ENCODE measurements at places on chromosomes 5 and 9. TPM values are rescaled to one million over a fixed set of nuclear protein-coding genes. Genes with fewer than 3 reads are reported as not detected.
A peak's percentile ranks its signal among the peaks of the same experiment; 100 is the strongest.

DNA sequence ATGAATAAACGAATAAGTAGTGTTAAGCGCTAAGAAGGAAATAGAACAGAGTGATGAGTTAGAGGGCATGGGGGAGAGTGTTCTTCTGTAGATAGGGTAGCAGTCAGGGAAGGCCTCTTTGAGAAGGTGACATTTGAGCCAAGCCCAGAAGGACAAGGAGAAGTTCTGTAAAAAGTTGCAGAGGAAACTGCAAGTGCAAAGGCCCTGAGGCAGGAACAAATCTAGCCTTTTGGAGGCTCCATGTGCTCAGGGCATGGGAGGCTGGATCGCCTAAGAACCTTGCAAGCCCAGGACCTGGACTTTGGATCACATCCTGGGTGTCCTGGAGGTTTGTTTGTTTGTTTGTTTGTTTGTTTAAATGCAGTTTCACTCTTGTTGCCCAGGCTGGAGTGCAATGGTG, 8.0 kb downstream of the EIF4E1B start:
- no peak for DNase-seq
- H3K27ac ChIP-seq, result no peak overlapping the region
- H3K36me3 ChIP-seq, result no peaks in the 10 kb centered on the region
- H3K4me3 ChIP-seq, result no peak overlapping the region
- no peaks in the 10 kb centered on the region for H3K27me3 ChIP-seq
- no peaks in the 10 kb centered on the region for H3K4me1 ChIP-seq

GRCh38 chr5:177432143-177432838, 5.8 kb downstream of the GRK6 start:
- H3K36me3 ChIP-seq, result peaks cover 56% of the 10 kb centered on the region
- H3K27ac ChIP-seq, result no peak overlapping the region
- DNase-seq, result no peak

DNA sequence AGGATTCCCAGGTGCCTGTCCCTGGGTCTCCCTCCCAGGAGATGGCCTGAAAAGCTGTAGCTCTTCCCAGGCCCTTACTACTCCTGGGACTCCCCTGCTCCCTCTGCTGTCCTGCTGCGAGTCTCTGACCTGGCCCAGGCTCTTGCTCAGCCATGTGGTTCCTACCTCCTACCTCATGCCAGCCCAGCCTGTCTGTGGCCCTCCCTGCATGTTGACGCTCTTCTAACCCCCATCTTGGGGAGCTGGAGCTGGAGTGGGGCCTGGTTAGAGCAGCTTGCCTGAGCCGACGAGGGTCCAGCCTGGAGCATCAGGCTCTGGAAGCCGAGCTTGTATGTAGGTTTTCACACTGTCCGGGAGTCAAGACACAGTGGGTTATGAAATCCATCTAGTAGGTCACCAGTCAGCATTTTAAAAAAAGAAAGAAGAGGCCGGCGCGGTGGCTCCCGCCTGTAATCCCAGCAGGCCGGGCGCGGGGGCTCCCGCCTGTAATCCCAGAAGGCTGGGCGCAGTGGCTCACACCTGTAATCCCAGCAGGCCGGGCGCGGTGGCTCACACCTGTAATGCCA, 244.4 kb downstream of the FANCC start:
- H3K4me3 ChIP-seq, result peak overlapping the region; percentile 33
- H3K4me1 ChIP-seq, result peaks cover 45% of the 10 kb centered on the region
- peak overlapping the region; percentile 84 for H3K27ac ChIP-seq
- H3K27me3 ChIP-seq, result no peaks in the 10 kb centered on the region
- DNase-seq, result peak; percentile 64
- H3K36me3 ChIP-seq, result peaks cover 12% of the 10 kb centered on the region

GRCh38 chr9:100084734-100085133, 14.1 kb downstream of the ERP44 start:
- H3K4me3 ChIP-seq, result no peak overlapping the region
- H3K36me3 ChIP-seq, result no peaks in the 10 kb centered on the region
- H3K27ac ChIP-seq, result no peak overlapping the region
- no peaks in the 10 kb centered on the region for H3K27me3 ChIP-seq
- H3K4me1 ChIP-seq, result no peaks in the 10 kb centered on the region

GRCh38 chr5:95261437-95262175, 23.3 kb downstream of the MCTP1 start:
- H3K27ac ChIP-seq, result no peak overlapping the region
- no peaks in the 10 kb centered on the region for H3K36me3 ChIP-seq
- H3K4me3 ChIP-seq, result no peak overlapping the region
- H3K4me1 ChIP-seq, result no peaks in the 10 kb centered on the region

DNA sequence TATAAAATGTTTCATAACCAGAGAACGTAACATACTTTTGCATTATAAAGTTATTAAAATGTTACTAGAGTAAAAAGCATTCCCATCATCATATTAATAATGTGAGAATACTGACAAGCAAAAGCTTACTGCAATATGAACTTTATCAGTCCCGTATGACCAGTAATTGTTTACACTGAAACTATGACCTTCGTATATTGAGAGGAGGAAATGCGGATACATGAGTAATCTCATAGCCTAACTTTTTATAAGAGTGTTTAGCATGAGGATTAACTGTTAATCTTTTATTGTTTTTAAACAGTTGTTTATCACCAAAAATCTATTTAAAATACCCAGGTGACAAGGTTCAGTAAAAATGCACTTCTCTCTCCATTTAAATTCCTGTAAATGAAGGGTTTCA, 272.4 kb downstream of the SLF1 start:
- no peaks in the 10 kb centered on the region for H3K27me3 ChIP-seq
- DNase-seq, result no peak
- H3K4me3 ChIP-seq, result no peak overlapping the region
- no peaks in the 10 kb centered on the region for H3K36me3 ChIP-seq
- H3K27ac ChIP-seq, result no peak overlapping the region
- H3K4me1 ChIP-seq, result no peaks in the 10 kb centered on the region

GRCh38 chr9:132044176-132044875, 35.3 kb downstream of the MED27 start:
- no peak for DNase-seq
- H3K27me3 ChIP-seq, result no peaks in the 10 kb centered on the region
- H3K27ac ChIP-seq, result no peak overlapping the region
- no peaks in the 10 kb centered on the region for H3K36me3 ChIP-seq
- no peak overlapping the region for H3K4me3 ChIP-seq

GRCh38 chr5:167720259-167720658, 571.2 kb upstream of the WWC1 start:
- no peak overlapping the region for H3K27ac ChIP-seq
- no peak overlapping the region for H3K4me3 ChIP-seq
- no peaks in the 10 kb centered on the region for H3K36me3 ChIP-seq

GRCh38 chr5:129773376-129773775, 25.5 kb downstream of the MINAR2 start:
- DNase-seq, result no peak
- H3K4me3 ChIP-seq, result no peak overlapping the region
- H3K27ac ChIP-seq, result no peak overlapping the region
- no peaks in the 10 kb centered on the region for H3K27me3 ChIP-seq

DNA sequence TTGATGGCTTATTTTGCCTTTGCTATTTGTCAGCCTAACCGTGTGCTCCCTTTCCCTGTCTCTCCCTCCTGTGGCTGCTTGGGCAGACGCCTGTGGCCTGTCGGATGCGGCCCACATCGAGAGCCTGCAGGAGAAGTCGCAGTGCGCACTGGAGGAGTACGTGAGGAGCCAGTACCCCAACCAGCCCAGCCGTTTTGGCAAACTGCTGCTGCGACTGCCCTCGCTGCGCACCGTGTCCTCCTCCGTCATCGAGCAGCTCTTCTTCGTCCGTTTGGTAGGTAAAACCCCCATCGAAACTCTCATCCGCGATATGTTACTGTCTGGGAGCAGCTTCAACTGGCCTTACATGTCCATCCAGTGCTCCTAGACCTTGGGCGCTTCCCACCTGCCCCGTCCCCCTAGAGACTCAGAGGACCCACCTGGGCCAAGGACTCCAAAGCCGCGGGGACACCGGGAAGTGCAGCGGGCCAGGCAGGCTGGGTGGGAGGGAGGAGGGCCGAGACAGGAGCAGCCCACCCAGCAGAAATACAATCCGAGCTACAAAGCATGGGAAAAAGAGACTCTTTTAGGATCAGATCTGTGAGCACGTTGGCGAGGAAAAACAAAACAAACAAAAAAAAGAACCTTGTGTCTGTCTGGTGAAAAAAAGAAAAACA, 10.6 kb downstream of the NR2F1 start:
- no peak overlapping the region for H3K27ac ChIP-seq
- H3K36me3 ChIP-seq, result no peaks in the 10 kb centered on the region
- H3K4me1 ChIP-seq, result no peaks in the 10 kb centered on the region
- no peak for DNase-seq
- peaks cover 4% of the 10 kb centered on the region for H3K27me3 ChIP-seq

DNA sequence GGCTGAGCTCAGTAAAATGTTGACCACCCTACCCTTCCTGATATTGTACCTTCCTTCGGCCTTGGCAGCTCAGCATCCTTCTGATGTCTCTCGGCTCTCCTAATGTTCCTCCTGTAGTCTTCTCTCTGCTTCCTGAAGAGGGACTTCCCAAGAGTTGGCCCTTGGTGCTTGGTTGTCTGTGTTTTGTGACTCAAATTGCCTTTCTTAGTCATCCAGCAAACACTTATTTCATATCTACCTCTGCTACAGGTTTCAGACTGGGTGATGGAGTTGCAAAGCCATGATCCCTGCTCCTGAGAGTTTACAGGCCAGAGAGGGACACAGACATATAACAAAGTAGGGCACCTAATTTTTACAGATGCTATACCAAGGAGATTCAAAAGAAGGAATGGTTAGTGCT, 70.1 kb downstream of the SV2C start:
- no peak for DNase-seq
- H3K27me3 ChIP-seq, result no peaks in the 10 kb centered on the region
- H3K4me3 ChIP-seq, result no peak overlapping the region
- no peaks in the 10 kb centered on the region for H3K4me1 ChIP-seq
- no peak overlapping the region for H3K27ac ChIP-seq

GRCh38 chr9:121206516-121207370, 5.1 kb upstream of the RAB14 start:
- no peaks in the 10 kb centered on the region for H3K36me3 ChIP-seq
- no peak overlapping the region for H3K4me3 ChIP-seq
- peaks cover 4% of the 10 kb centered on the region for H3K4me1 ChIP-seq
- no peak for DNase-seq
- H3K27me3 ChIP-seq, result no peaks in the 10 kb centered on the region
- H3K27ac ChIP-seq, result no peak overlapping the region

DNA sequence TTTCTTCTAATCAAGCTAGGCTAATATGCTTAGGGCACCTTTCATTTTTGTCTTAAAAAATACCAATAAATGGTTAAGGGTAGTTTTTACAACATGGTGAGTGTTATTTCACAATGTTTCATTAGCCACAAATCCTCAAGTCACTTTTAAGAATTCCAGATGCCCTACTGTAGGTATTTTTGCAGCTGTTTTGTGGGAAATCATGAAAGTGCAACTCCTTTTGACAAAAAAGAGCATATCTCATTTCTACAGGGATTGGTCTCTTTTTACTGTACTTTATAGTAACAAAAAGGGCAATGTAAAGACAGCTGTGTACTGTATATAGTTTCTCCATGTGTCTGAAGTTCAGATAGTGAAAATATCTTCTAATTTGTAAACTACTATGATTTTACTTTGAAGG, 28.3 kb upstream of the GAS1 start:
- no peaks in the 10 kb centered on the region for H3K36me3 ChIP-seq
- no peak for DNase-seq
- no peak overlapping the region for H3K27ac ChIP-seq
- no peaks in the 10 kb centered on the region for H3K27me3 ChIP-seq
- H3K4me3 ChIP-seq, result no peak overlapping the region

- no peak overlapping the region for H3K27ac ChIP-seq
- H3K4me3 ChIP-seq, result no peak overlapping the region
- no peak for DNase-seq
Measured at GRCh38 chr9:90816690-90817089, 15.1 kb downstream of the SYK start.

GRCh38 chr5:96522635-96523355, 89.7 kb upstream of the PCSK1 start:
- H3K4me1 ChIP-seq, result no peaks in the 10 kb centered on the region
- H3K36me3 ChIP-seq, result no peaks in the 10 kb centered on the region

GRCh38 chr9:108727580-108728111, 128.1 kb downstream of the ACTL7B start:
- H3K27me3 ChIP-seq, result no peaks in the 10 kb centered on the region
- no peaks in the 10 kb centered on the region for H3K4me1 ChIP-seq
- peak overlapping the region; percentile 50 for H3K27ac ChIP-seq

DNA sequence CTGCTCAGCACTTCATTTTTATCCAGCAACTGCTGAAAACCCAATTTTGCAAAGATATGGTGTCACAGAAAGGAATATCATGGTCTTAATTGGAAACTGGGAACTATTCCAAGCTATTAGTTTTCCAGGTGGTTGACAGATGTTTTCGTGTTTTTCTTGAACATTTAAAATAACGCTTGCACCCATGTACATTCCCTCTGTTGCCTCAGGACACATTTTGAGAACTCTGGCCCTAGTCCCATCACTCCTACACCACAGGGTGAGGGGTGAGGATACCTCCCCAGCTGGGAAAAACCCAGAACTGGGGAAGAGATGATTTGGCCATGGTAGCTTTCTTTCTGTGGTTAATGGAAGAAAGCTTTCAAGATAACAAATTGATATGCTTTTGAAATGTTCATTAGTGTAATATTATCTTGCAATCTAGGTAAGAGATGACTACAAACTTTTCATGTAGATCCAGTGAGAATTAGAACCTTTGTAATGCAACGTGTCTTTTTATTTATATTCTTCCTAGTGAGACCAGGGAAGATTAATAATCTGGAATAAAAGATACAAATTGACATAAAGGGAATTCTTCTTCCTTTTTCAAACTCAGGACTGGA, 627.0 kb downstream of the RAB3C start:
- H3K36me3 ChIP-seq, result no peaks in the 10 kb centered on the region
- no peak overlapping the region for H3K27ac ChIP-seq
- no peak overlapping the region for H3K4me3 ChIP-seq
- no peaks in the 10 kb centered on the region for H3K4me1 ChIP-seq

- no peaks in the 10 kb centered on the region for H3K27me3 ChIP-seq
- DNase-seq, result no peak
- H3K36me3 ChIP-seq, result no peaks in the 10 kb centered on the region
- no peaks in the 10 kb centered on the region for H3K4me1 ChIP-seq
- no peak overlapping the region for H3K4me3 ChIP-seq
Measured at GRCh38 chr5:98042961-98043360, 730.5 kb upstream of the RGMB start.

- H3K36me3 ChIP-seq, result no peaks in the 10 kb centered on the region
- H3K27me3 ChIP-seq, result no peaks in the 10 kb centered on the region
- no peak for DNase-seq
- H3K27ac ChIP-seq, result no peak overlapping the region
Measured at GRCh38 chr5:154493274-154493673, 15.2 kb upstream of the HAND1 start.

DNA sequence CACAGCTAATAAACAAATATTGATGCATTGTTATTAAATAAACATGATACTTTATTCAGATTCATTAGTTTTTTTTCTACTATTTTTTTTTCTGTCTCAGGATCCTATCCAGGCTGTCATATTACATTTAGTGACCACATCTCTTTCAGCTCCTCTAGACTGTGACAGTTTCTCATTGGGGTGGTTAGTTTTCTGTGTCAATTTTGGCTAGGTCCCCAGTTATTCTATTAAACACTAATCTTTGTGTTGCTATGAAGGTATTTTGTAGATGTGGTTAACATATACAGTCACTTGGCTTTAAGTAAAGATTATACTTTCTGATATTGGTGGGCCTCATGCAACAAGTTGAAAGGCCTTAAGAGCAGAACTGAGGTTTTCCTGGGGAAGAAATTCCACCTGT, 563.0 kb downstream of the LRRC70 start:
- H3K27me3 ChIP-seq, result no peaks in the 10 kb centered on the region
- no peaks in the 10 kb centered on the region for H3K4me1 ChIP-seq
- no peaks in the 10 kb centered on the region for H3K36me3 ChIP-seq

DBH gene
- not detected for total RNA-seq

XRCC4 gene
- total RNA-seq, result not detected

CCL28 gene
- total RNA-seq, result not detected

AJM1 gene
- total RNA-seq, result 5.9 TPM

SNAPC4 gene
- total RNA-seq, result 9.4 TPM

PGM5 gene
- 70.9 TPM for total RNA-seq

CDH12 gene
- total RNA-seq, result 0.11 TPM

CER1 gene
- not detected for total RNA-seq

EMB gene
- 6.4 TPM for total RNA-seq

CCL27 gene
- 9.3 TPM for total RNA-seq

GRPEL2 gene
- 7.8 TPM for total RNA-seq

All from ascending aorta (tissue), 2 donors.